ENCODE measurements at places on chromosomes 16 and 17.

GRCh38 chr17:7704601-7705268 is at the start of gene EFNB3:
Gene EFNB3 (plus strand): TSS chr17:7705202. CDS start chr17:7705599, 397 bp downstream.
- peak; percentile 65 for DNase-seq

DNA sequence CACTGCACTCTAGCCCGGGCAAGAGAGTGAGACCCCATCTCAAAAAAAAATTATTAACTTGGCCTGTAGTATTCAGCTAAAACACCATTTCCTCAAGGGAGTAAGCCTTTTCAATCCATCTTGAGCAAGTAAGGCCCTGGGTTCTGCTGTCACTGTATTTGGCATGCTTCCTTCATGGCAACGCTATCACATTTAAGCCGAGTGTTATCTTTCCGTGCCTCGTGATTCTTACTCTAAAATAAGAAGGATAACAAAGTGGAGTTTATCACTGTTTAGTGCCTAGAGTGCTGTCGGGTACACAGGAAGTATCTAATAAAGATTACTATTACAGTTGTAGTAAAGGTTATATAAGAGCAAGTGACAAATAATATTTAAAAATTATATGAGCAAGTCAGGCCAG is 8.8 kb downstream of the VPS53 start:
- no peak for DNase-seq

DNA sequence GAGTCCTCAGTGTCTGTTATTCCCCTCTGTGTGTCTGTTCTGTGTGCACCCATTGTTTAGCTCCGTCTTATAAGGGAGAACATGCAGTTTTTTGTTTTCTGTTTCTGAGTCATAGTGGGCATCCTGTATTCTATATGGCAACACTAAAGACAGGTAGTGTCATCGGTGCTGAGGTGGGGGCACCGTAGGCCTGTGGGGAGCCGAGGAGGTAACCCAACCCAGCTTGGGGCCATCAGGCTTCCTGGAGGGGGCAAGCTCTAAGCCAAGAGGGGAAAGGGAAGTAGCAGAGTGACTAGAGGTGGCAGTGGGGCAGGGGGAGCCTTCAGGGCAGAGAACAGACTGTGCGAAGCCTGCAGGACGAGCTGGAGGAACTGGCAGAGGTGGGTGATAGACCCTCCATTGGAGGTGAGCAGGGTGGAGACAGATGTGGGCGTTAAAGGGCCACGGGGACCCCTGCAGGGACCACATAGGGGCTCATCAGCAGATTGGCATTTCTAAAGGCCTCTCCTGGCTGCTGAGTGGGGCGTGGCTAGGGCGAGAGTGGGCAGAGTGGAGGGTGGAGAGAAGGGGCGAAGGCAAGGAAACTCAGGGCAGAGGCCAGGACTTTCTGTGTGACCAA is 36.5 kb downstream of the CPNE2 start:
- DNase-seq, result no peak

- DNase-seq, result peak; percentile 52
Observed at GRCh38 chr16:69762814-69763598, 874 bp downstream of the WWP2 start.

- DNase-seq, result no peak
Observed at GRCh38 chr17:37676115-37676925, 33.1 kb upstream of the DDX52 start.

GRCh38 chr17:53765609-53766008 is 57.1 kb upstream of the KIF2B start:
- DNase-seq, result no peak

DNA sequence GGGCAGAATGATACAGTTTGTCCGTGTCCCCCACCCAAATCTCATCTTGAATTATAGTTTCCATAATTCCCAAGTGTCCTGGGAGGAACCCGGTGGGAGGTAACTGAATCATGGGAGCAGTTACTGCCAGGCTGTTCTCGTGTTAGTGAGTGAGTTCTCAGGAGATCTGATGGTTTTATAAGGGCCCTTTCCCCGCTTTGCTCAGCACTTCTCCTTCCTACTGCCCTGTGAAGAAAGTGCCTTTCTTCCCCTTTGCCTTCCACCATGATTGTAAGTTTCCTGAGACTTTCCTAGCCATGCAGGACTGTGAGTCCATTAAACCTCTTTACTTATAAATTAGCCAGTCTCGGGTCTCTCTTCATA is 28.9 kb upstream of the SEC14L1 start:
- no peak for DNase-seq

DNA sequence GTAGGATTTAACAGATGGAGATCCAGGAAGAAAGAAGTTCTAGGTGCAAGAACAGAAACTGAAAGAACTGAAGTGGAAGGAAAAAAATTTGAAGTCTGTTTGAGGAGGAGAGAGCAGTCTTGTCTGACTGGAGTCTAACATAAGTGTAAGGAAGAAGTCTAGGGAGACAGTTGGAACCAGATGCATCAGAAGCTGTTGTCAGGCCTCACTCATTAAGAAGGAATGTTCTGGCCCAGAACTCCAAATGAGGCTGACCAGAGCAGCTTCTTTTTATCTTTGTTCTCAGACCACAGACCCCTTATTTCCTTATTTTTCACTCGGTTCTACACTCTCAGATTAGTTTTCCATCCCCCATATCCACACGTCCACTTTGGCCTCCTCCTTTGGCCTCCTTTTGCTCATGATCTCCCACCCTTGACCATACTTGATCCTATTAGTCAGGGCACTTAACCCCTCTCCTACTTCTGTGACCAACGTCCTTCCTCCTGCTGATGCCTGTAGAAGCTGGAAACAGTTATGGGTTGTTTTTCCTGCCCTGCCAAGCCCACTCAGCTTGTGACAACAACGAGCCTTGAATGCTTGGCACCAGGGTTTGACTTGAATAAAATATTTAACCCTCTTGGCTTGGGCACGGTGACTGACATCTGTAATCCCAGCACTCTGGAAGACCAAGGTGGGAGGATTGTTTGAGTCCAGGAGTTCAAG is 7.0 kb upstream of the MYH2 start:
- no peak for DNase-seq
